ENCODE measurements at places on chromosomes 7 and 10. TPM values are rescaled to one million over a fixed set of nuclear protein-coding genes. Genes with fewer than 3 reads are reported as not detected.
A peak's percentile ranks its signal among the peaks of the same experiment; 100 is the strongest.

Gene MKI67
- total RNA-seq: 51.3 TPM

Gene BTBD16
- not detected for total RNA-seq

DNA sequence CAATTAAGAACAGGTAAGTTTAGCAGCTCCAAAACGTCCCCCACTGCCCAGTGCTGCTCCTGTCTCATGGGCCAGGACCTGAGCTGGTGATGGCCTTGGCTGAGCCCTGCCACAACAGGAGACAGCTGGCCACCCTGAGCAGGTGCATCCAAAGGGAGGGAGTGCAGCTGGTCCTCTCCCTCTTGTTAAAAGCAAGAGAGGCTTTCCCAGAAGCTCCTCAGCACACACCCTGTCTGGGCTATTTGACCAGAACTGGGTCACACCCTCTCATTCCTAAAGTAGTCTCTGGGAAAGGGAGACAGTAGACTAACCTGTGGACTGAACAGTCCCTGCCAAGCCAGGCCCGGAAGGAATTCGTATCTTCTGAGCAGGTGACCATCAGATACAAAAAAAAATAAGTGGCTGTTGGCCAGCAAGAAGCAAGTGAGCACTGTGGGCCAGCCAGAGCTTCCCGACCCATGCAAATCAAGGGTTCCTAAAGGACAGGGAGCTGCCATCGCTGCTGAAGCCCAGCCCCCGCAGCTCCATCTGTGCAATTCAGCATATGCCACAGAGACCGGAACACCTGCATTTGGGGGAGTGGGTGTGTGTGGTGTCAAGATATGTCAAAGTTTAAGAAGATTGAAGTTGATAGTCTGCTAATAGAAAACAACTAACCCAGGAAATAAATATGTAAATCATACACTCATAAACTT, 2.1 kb upstream of the TMEM72 start:
- no peak overlapping the region for H3K4me3 ChIP-seq
- peaks cover 5% of the 10 kb centered on the region for H3K4me1 ChIP-seq

Gene CREB5
- total RNA-seq: 1.7 TPM

Gene ETV1
- 61.9 TPM for total RNA-seq

Gene STEAP1
- 17.1 TPM for total RNA-seq

DNA sequence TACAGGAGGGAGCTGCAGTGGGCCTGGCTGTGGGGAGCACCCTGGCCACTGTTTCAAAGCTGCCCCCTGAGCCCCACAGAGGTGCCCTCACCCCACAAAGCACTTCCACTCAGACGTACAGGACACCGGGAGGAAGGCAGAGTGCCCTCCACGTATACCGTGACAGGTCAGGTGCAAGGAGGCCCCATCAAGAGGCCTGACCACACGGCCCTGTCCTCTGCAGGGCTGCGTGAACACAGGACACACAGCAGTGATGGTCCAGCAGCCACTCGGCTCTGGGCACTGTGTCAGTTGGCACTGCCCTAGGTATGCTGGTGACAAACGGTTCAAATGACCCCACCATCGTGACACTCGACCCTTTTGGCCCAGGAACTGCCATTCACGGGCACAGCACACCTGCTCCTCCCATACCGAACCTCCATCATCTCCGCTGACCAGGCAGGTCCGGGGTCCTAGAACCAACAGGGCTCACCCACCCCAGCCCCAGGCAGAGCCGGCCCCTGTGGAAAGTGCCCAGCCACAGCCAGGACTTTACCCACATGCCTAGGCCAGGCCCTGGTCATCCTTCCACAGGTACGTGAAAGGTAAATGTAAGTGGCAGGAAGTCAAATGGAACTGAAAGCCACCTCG, 560.9 kb downstream of the PTPRN2 start:
- H3K27me3 ChIP-seq: no peaks in the 10 kb centered on the region
- no peaks in the 10 kb centered on the region for H3K36me3 ChIP-seq
- H3K4me3 ChIP-seq: no peak overlapping the region
- no peak overlapping the region for H3K27ac ChIP-seq
- no peaks in the 10 kb centered on the region for H3K4me1 ChIP-seq

DNA sequence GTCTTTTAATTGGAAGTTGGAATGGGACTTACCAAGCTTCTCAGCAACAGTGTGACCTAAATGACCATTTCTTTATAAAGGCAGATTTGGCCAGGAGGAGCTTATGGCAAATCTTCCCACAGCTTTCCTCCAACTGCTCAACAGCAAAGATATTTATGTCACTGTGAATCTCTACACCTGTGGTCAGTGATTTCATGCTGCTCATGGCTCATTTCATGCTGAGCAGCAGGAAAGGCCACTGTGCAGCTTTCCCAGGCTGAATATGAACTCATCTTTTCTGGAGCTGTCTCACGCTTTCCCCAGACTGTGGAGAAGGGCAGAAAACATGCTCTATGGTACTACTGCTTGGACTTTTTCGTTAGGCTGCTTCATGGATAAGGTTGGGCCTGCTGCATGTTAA, 29.8 kb downstream of the CALCR start:
- no peaks in the 10 kb centered on the region for H3K27me3 ChIP-seq

DNA sequence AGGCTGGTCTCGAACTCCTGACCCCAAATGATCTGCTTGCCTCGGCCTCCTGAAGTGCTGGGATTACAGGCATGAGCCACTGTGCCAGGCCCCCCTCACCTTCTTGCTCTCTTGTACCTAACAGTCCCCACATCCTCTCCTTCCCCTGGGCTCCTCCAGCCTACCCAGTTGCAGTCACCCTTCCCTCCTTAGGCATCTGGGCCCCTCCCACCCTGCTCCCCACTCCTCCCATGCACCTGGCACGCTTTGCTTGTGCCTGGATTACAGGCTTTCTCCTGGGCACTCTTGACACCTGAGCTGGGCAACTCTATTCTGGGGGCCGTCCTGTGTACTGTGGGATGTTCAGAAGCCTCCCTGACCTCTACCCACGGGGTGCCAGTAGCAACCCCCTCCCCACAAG, 3.0 kb downstream of the CLDN15 start:
- DNase-seq: no peak
- no peaks in the 10 kb centered on the region for H3K27me3 ChIP-seq
- H3K36me3 ChIP-seq: no peaks in the 10 kb centered on the region

- DNase-seq: no peak
- no peaks in the 10 kb centered on the region for H3K27me3 ChIP-seq
- no peaks in the 10 kb centered on the region for H3K36me3 ChIP-seq
- no peaks in the 10 kb centered on the region for H3K4me1 ChIP-seq
- 0 out of 2 replicates have a peak overlapping the region, but pooled peaks have one; percentile 32 for H3K27ac ChIP-seq
Measured at GRCh38 chr7:2566890-2567678, 8.3 kb downstream of the IQCE start.

DNA sequence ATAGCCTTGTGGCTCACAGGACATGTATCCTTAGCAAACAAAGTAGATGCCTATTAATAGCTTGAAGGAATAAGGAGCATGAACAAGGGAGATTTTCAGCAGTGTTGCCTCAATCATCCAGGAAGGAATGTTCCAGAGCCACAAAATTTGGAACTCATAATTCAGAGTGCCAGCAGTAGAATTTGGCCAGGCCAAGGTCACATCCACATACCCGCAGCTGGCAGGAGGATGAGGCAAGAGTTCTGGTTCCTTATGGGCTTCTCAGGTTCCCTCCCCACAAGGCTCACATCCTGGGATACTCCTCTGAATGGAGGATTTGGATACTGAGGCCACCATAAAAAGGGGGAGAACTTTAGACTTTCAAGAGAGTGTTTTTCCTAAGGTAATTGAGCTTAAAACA, 45.8 kb downstream of the SUFU start:
- no peak for DNase-seq
- H3K27me3 ChIP-seq: no peaks in the 10 kb centered on the region
- H3K27ac ChIP-seq: no peak overlapping the region
- H3K4me3 ChIP-seq: no peak overlapping the region
- no peaks in the 10 kb centered on the region for H3K4me1 ChIP-seq

GRCh38 chr7:44477063-44477830, 13.2 kb downstream of the NUDCD3 start:
- H3K27ac ChIP-seq: no peak overlapping the region
- H3K27me3 ChIP-seq: no peaks in the 10 kb centered on the region
- DNase-seq: peak; percentile 90
- no peaks in the 10 kb centered on the region for H3K4me1 ChIP-seq

- no peak for DNase-seq
- peaks cover 4% of the 10 kb centered on the region for H3K4me1 ChIP-seq
- no peaks in the 10 kb centered on the region for H3K36me3 ChIP-seq
Measured at GRCh38 chr7:94129443-94130140, 125.4 kb upstream of the BET1 start.

Gene TRIM74
- not detected for total RNA-seq

- no peaks in the 10 kb centered on the region for H3K27me3 ChIP-seq
- H3K36me3 ChIP-seq: peaks cover 6% of the 10 kb centered on the region
- peaks cover 12% of the 10 kb centered on the region for H3K4me1 ChIP-seq
- peak overlapping the region; percentile 82 for H3K27ac ChIP-seq
- H3K4me3 ChIP-seq: peak overlapping the region; percentile 81
- DNase-seq: peak; percentile 79
Measured at GRCh38 chr7:135976312-135977006, 700 bp downstream of the MTPN start.

- DNase-seq: no peak
- H3K4me1 ChIP-seq: no peaks in the 10 kb centered on the region
- H3K36me3 ChIP-seq: no peaks in the 10 kb centered on the region
- no peaks in the 10 kb centered on the region for H3K27me3 ChIP-seq
Measured at GRCh38 chr7:48389977-48390376, 218.7 kb downstream of the ABCA13 start.

Gene PRPS1L1
- total RNA-seq: not detected

Gene CDHR3
- total RNA-seq: 12.2 TPM

Gene ANXA8L1
- not detected for total RNA-seq

GRCh38 chr7:30788640-30789333, 17.6 kb downstream of the MINDY4 start:
- H3K27ac ChIP-seq: no peak overlapping the region
- H3K4me3 ChIP-seq: no peak overlapping the region
- no peaks in the 10 kb centered on the region for H3K27me3 ChIP-seq
- no peaks in the 10 kb centered on the region for H3K4me1 ChIP-seq

Gene FZD8
- 8.7 TPM for total RNA-seq

DNA sequence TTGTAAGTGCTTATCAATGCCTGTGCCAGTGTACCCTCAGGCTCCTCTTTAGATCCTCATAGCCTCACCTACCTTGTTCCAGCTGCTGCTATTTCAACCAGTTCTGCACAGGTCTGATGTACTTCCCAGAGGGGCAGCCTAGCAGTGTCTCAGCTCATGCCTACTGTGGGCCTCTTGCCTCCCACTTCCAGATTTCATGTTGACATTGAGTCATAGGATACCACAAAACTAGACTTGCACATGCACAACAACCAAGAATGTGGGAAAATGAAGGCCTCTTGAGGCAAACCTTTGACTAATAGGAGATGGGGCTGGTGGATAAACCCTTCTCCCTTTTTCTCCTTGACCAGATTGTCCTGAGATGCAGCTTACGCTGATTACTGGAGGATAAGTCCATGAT, 31.0 kb downstream of the PON3 start:
- no peaks in the 10 kb centered on the region for H3K27me3 ChIP-seq
- no peaks in the 10 kb centered on the region for H3K4me1 ChIP-seq
- no peak overlapping the region for H3K4me3 ChIP-seq
- H3K36me3 ChIP-seq: no peaks in the 10 kb centered on the region
- H3K27ac ChIP-seq: no peak overlapping the region

GRCh38 chr10:46305079-46305818, 18.5 kb downstream of the ANTXRL start:
- H3K4me3 ChIP-seq: no peak overlapping the region
- no peaks in the 10 kb centered on the region for H3K27me3 ChIP-seq

Gene DDC
- total RNA-seq: not detected

DNA sequence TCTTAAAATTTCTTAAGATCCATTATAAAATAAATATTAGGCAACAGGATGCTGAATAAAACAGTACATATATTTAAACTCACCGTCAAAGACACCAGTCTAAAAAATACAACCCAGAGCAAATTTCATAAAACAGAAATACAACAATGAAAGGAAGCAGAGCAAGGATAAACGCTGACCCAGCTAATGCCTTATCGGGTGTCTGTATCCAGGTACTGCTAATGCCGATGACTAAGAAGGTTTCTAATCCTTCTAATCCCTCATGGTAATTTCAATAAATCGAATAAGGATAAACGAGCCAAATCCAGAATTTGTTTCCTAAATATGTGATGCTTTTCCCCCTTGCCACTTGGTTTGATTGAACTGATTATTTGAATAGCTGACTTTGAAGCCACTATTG, 1.7 kb downstream of the HYCC1 start:
- peak overlapping the region; percentile 83 for H3K4me3 ChIP-seq
- peaks cover 45% of the 10 kb centered on the region for H3K4me1 ChIP-seq
- no peak overlapping the region for H3K27ac ChIP-seq
- no peak for DNase-seq
- no peaks in the 10 kb centered on the region for H3K36me3 ChIP-seq
- no peaks in the 10 kb centered on the region for H3K27me3 ChIP-seq

- H3K4me3 ChIP-seq: no peak overlapping the region
- H3K27me3 ChIP-seq: no peaks in the 10 kb centered on the region
- no peaks in the 10 kb centered on the region for H3K36me3 ChIP-seq
- peak overlapping the region; percentile 72 for H3K27ac ChIP-seq
- no peak for DNase-seq
- H3K4me1 ChIP-seq: no peaks in the 10 kb centered on the region
Measured at GRCh38 chr10:21673668-21674067, 139.6 kb downstream of the MLLT10 start.

GRCh38 chr7:20484356-20484755, 131.1 kb upstream of the ABCB5 start:
- no peaks in the 10 kb centered on the region for H3K4me1 ChIP-seq
- H3K4me3 ChIP-seq: no peak overlapping the region
- no peak overlapping the region for H3K27ac ChIP-seq
- no peak for DNase-seq
- H3K36me3 ChIP-seq: no peaks in the 10 kb centered on the region

Gene ASZ1
- not detected for total RNA-seq

DNA sequence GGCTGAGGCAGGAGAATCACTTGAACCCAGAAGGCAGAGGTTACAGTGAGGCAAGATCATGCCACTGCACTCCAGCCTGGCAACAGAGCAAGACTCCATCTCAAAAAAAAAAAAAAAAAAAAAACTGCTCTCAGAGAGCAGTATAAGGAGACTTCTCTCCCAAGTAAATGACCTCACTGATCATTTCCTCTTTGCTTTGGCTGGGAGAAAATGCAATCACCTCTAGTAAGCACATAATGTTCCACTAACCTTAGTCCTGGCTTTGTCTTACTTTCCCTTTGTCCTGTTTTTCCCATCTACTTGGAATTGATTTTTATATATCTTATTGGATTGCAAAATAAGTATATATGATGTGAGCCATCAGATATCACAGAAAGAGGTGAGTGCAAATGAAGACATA, 2.5 kb downstream of the SLC25A13 start:
- DNase-seq: no peak
- no peak overlapping the region for H3K4me3 ChIP-seq
- H3K36me3 ChIP-seq: no peaks in the 10 kb centered on the region
- peaks cover 33% of the 10 kb centered on the region for H3K4me1 ChIP-seq
- H3K27ac ChIP-seq: no peak overlapping the region

- H3K36me3 ChIP-seq: no peaks in the 10 kb centered on the region
- H3K4me1 ChIP-seq: peaks cover 9% of the 10 kb centered on the region
- peak overlapping the region; percentile 71 for H3K4me3 ChIP-seq
- no peak for DNase-seq
- no peak overlapping the region for H3K27ac ChIP-seq
Measured at GRCh38 chr10:75295868-75296441, 60.2 kb upstream of the COMTD1 start.
